NCI-H446 (cell line): ENCODE measurements at places on chromosomes 2 and 18.

- no peak for DNase-seq
These were observed 5.7 kb downstream of the PARD3B start for GRCh38 chr2:204550751-204551511.

DNA sequence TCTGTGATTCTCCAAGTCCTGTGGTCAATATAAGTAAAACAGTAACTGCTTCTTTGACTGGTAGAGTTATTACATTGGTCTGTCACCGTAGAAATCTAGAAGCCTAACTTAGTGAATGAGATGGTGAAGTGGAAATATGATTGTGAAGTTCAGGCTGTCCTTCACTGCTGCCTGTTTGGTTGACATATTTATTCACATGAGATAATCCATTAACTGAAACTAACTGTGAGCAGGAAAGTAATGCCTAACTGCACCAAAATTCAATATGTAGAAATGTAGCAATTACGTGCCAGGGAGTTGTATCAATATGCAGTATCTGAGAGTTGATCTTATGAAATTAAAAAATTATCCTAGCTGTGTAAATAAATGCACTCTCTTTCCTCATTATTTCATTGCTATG lies 147.7 kb upstream of the APCDD1 start:
- DNase-seq, result no peak

- DNase-seq, result no peak
These were observed 230.3 kb upstream of the TRIB2 start for GRCh38 chr2:12486205-12487118.

GRCh38 chr2:222167762-222168161 lies 131.0 kb downstream of the PAX3 start:
- DNase-seq, result no peak

DNA sequence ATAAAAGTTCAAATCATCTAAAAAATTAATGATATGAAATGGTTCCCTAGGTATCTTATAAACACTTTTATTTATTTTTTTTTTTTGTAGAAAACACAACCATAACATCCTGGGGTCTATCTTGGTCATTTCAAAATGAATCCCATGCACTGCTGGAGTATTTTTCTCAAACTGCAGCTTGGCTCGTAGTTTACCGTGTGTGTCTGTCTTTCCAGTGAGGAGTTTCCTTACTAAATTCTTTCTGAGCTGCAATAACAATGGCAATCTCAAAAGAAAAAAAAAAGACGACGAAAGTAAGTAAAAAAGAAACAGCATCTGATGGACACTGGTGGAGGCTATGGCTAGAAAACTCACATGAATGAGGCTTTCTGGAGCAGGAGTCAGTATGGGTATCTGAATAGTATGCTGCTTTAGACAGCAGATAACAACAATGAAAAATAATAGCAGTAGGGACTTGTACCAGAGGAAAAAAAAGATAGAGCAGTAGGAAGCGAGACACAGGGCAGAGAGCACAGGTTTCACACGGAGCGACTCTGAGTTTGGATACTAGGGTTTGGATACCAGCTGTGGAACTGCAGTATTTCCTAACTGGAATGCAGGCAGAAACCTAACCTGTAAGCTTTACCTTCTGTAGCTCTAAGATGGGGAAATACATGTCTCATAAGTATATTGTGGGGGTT lies 43.5 kb downstream of the CALCRL start:
- no peak for DNase-seq

- DNase-seq, result no peak
These were observed 286.2 kb downstream of the GRB14 start for GRCh38 chr2:164335128-164335527.

GRCh38 chr2:215397632-215398341 lies 38.1 kb downstream of the FN1 start:
- no peak for DNase-seq

- no peak for DNase-seq
These were observed 31.9 kb upstream of the MSTN start for GRCh38 chr2:190094316-190094871.

DNA sequence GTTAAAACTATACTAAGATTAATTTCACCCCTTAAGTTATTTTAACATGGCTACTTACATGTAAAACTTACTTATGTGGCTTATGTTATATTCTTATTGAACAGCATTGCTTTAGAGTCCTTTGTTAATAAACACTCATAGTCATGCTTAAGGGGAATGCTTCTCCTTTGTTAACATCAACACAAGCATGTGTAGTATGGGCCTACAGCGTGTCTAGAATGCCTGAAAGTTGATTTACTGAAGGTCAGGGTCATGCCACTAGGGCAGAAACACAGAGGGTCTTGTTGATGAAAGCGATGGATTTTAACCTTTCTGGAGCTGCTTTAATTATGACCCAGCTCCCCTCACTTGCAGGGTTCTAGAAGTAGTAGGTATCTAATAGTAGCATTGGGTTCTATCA lies 159.8 kb upstream of the DLX2 start:
- no peak for DNase-seq

GRCh38 chr2:96668771-96669170 lies 26.2 kb downstream of the FER1L5 start:
- DNase-seq, result no peak

DNA sequence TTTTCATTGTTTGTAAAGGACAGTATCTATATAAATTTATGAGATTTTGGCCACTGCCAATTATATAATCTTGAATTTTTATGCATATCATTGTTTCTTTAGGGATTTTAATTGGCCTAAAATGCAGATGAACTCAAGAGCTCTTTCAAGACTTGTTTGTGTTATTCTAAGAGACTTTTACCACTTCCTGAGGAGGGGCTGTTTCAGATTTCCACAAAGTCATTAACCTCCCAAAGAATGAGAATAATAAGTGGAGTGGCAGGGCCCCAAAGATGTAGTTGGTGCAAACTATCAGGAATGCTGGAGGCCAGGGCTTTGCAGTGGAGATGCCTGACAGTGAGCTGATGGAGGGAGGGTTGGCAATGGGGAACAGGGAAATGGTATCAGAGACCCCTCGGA lies 15.5 kb upstream of the ACVR1 start:
- DNase-seq, result no peak
